Stimulated activated CD8-positive, alpha-beta memory T cell treated with anti-CD3 and anti-CD28 coated beads, Interleukin-12 subunit alpha, Interleukin-12 subunit beta, amount 100 ng/mL, for 4 hours (primary cell): ENCODE measurements at places on chromosomes 16 and 17.

DNA sequence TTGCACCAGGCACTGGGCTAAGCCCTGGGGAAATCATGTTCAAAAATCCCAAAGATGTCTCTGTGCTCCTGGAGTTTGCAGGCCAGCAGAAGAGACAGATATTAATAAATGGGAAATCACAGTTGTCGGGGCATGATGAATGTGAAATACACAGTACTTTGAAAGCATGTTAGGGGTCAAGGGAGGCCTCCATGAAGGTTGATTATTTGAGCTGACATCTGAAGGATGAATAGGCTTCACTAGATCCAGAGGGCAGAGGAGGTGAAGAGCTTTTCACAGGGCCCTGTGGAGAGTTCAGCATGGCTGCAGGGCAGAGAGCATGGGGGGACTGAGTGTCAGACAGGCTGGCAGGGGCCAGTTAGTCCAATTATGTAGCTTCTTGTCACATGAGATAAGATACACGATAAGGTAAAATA is 2.6 kb downstream of the ANKRD40CL start:
- no peak for DNase-seq

DNA sequence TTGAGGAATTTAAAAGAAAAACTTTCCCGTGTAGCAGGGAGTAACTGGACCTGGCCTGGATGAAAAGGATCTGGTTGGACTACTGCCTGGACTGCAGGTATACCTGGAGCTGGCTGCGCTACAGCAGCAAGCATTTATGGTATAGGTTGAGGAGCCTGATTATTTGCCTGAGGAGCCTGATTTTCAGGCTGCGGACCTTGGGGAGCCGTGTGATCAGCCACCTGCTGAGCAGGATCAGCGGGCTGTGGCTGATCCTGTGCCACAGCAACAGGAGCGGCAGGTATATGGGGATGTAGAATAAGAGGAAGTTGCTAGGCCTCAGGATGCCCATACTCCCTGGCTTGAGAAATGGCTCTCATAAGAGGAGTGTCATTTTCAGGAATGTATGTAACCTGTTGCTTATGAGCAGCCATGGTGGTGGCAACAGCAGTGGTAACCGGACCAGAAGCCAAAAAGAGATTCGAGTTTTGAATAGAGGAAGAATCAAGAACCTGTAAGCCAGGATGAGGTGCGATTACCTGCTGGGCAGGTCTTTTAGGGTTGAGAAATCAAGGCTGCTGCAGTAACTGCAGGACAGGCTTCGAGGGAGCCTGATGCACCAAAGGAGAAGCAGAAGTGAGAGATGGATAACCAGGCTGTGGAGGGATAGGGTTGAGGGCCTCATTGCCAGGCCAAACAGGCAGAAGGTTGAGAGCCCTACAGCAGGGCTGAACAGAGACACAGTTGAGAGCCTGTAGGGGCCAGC is 60.9 kb upstream of the ARL4D start:
- no peak for DNase-seq

DNA sequence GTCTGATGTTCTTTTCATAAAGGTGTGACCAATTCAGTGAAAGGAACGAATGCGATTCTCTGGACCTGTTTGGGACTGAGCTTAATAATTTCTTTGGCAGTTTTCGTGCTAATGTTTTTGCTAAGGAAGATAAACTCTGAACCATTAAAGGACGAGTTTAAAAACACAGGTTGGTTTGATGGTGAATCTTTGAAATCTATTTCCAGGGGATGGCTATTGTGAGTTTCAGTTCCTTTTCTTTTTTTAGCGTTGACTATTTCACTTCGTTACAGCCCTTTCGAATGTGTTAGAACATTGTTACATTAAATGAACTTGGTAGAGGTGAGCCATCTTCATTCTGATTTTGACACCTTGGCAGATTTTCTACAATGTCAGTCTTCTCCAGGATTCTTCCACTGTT is 1.2 kb downstream of the TNFRSF17 start:
- DNase-seq, result no peak

- DNase-seq, result no peak
Observed at GRCh38 chr16:66617728-66618127, 13.2 kb downstream of the CMTM3 start.

- DNase-seq, result no peak
Observed at GRCh38 chr17:38460082-38460715, 31.9 kb downstream of the ARHGAP23 start.

DNA sequence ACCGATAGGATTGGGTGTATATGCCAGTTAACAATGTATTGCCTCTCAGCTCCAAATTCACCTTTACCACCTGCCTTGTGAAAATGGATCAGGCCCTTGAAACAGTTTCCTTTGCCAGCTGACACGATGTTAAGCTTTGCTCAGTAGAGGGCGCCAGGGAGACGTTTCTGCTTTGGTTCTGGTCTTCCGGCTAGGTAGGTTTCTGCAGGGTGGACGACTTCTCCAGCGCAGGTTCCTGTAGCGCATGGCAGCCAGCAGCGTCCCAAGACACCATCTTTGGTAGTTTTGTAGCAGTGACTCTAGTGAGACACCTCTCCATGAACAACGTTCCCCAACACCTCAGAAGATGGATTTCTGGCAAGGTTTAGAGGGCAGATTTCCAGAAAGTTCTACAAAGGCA is 24.0 kb downstream of the SYCE1L start:
- DNase-seq, result no peak

- no peak for DNase-seq
Observed at GRCh38 chr16:17367036-17367435, 103.7 kb downstream of the XYLT1 start.

DNA sequence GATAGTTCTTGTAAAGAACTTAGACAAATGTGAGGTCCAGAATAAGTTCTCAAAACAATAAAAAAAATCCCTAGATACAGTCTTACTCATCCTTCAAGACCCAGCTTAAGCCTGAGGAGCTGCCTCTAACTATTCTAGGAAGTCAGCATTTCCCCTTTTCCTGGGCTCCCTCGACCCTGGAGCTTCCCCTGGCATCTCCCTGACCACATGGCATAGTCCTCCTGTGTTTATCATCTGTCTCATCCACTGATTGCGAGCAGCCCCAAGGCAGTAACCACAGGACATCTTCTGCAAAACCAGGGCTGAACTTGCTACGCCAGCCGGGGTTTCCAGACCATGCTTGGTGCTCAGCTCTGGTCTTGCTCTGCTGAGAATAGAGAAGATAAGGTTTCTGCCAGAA is 36.7 kb upstream of the NLRP1 start:
- no peak for DNase-seq

- DNase-seq, result no peak
Observed at GRCh38 chr17:39364236-39365025, 37.0 kb downstream of the FBXL20 start.

- peak; percentile 74 for DNase-seq
Observed at GRCh38 chr17:80575057-80575875, 30.6 kb downstream of the RPTOR start.

- DNase-seq, result no peak
Observed at GRCh38 chr16:82061861-82062525, 26.9 kb downstream of the HSD17B2 start.

DNA sequence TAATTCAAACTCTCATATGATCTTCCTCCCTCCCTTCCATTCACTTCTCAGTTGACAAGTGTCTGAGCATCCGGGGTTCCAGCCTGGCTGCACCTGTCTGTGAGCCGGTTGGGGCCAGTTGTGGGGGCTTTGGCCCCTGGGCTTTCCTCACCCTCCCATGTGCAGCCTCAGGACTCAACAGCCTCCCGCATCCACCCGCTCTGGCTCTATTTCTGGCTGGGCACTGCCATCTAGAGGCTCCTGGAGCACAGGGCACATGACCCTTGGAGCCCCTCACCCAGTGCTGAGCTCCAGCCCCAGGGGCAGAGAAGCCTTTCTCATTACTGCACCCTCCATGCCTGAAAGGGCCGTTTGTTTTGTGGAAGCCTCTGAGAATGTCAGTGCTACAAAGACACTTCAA is 43.3 kb downstream of the HAPSTR1 start:
- DNase-seq, result peak; percentile 46

- DNase-seq, result peak; percentile 73
Observed at GRCh38 chr16:56681939-56682702, at the start of gene MT1X. TSS of gene MT1X (plus strand) at chr16:56682470. CDS start at chr16:56682541, 71 bp downstream.

DNA sequence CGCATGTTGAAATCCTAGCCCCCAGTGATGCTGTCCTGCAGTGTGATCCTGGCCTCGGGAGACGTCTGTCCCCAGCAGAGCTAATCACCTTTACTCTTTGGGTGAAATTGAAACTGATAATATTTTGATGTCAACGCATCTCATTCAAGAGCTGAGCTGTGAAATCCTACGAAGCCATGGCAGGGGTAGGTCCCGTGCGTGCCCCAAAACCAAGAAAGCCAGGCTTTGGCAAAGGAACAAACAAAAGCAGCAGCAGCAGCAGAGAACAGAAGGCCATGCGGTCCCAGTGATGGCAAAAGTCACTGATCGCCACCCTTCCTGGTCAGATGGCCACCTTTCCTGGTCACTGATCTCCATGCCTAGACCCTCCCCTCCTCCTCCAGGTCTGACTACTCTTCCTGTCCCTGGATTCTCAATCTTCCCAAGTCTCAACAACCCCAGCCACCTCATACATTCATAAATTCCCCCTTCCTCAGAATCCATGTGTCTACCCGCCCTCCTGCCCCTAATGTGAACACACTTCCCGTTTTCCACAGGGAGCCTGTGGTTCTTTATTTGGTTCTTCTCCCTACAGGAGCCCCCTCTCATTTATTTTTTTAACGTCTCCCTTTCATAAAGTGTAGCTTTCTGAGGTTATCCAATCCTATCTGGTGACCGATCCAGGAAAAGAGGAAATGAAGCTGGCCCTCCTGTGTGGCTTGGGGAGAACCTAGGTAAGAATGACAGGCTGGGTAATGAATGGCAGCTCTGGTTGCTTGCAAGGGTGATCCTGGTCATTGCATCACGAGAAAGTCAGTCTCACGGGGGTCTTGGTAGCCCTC is 50.3 kb downstream of the CPPED1 start:
- no peak for DNase-seq

DNA sequence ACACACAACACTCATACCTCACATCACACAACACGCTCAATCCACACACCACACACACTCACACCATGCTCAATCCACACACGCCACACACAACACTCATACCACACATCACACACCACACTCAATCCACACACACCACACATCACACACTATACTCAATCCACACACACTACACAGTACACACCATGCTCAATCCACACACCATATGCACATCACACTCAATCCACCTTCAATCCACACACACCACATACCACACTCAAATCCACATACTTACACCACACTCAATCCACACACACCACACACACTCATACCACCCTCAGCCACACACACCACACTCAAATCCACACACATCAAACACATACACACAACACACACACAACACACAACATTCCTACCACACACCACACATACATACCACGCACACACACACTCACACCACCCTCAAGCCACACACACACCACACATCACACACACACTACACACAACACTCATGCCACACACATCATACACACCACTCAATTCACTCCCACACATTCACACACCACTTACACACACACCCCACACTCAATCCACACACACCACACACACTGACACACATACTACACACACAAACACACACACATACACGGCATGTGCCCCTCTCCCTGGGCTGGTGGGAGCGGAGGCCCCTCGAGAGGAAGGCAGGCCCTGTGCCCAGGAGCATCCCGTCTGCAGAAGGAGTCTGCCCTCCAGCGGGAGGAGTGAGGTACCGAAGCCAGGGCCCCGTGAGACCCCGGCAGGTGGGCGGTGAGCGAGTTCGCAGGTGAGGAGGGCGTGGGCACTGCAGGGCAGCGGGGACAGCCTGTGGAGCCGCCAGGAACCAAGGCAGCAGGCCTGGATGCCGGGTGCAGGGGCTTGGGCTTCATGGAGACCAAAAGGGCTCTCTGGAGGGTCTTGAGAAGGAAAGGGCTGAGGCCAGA is 33.1 kb upstream of the RPTOR start:
- no peak for DNase-seq

DNA sequence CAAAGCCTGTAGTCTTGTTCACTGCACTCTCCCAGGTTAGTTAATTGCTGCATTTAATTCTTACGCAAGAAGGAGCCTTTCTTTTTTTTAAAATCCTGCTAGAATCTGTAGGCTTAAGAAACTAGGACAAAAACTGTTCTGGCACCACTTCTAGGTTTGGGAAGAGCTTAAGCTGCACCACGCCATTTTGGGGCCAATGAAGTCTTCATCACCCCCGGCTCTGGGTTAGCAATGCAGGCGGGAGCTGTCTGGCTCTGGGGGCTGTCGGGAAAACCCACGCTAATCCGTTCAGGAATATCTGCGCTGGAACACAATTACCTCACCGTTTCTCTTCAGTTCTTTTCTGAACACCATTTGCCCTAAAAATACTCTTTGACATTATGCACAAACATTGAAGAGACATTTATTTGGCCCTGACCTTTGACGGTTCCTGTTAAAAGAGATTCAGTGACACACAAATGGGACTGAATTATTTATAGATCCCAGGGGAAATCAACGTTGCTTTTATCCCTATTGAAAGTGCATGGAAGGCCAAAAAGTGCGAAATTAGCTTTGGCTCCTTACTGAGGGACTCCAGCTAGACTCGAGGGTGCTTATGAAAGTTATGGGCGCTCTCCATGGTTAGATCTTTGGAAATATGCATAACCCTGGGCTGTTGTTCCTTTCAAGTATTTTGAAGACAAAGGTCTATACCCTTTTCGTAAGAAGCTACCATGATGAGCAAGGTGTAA is 249.2 kb downstream of the HAPSTR1 start:
- no peak for DNase-seq

DNA sequence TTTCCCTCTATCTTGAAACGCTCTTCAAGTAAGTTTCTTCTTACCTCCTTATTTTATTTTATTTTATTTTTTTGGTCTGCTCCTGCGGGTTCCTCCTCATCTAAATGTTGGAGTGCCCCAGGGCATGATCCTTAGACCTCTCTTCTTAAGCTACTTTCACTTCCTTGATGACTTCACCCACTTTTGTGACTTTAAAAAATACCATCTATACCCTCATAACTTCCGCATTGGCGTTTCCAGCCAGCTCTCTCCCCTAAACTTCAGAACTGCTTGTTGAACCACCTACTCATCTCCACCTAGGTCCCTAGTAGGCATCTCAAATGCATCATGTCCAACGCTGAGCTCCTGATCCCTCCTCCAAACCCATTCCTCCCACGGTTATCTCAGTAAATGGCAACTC is 51.4 kb upstream of the NFAT5 start:
- no peak for DNase-seq

GRCh38 chr17:80754846-80755245 is 210.2 kb downstream of the RPTOR start:
- no peak for DNase-seq

DNA sequence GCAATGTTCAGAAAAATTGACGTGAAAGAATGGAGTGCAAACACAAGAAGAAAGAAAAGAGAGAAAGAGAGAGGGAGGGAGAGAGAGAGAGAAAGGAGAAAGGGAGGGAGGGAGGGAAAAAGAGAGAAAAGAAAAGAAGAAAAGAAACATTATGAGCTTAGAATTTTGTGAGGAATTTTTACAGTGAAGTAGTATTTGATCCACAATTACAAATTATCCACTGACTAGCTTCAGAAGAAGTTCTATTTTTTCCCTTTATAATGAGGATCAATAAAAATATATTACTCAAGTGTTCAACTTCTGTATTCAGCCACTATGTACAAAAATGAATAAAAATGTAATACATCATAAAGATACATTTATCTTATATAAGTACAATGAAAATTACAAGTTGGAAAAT is 494.5 kb upstream of the CA10 start:
- no peak for DNase-seq
